Left lung (tissue), 14 donors: ENCODE measurements at places on chromosomes 12 and 14.

DNA sequence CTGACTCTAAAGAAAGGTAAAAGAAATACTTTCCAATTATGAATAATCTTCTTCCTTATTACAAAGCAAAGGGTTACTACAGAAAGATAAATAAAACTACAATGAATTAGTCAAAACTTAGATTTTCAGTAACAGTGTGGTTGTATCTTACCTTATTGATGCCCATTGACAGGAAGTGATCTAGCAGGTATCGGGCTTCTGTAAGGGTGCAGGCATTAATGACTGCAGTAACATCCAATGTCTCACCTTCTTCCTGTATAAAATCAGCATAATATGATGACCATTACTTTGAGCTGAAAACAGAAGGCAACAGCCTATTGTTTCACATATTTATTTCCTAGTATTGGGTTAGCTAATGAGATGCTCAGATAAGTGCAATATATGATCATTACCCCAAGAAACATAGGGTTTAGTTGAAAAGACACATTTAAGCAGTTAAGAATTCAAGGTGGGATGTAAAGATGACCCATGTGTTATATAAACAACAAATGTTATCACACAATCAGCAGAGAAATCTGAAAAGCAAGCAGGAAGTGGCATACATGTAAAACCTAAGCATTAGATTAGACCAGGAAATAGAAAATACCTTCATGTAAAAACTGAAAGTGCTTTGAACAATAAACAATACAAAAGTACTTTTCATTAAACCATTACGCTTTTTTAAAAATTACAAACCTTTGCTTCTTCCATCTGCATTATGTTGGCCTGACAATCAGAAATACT, 111.2 kb downstream of the KIF21A start:
- no peak for DNase-seq

- no peak for DNase-seq
Measured at GRCh38 chr12:29035112-29035511, 114.0 kb upstream of the FAR2 start.

GRCh38 chr14:38339696-38340095, 83.8 kb upstream of the CLEC14A start:
- no peak for DNase-seq

DNA sequence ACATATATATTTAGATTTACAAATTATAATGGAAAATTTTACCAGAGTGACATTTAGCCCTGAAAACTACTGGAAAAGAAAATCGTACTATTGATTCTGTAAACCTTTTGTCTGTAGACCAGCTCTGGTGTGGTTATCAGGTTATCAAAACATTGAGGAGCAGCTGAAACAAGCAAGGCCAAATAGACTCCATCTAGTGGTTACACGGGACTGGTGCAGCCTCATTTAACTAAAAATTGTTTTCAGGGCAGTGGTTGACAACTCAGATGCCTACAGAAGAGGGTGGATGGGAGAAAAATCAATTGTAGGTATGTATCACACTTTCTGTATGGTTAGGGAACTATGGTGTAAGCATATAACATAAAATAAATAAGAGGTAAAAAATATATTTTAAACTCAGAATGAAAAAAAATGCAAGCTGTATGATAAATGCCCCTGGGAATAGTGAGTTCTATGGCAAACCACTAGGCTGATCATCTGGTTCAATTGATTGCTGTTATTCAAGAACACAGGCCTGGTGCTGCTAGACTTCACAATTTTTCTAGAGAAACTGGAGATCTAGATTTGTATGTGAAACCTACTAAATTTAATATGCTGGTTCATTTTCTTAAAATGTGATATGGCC, 51.2 kb downstream of the ACSS3 start:
- DNase-seq: peak; percentile 14

DNA sequence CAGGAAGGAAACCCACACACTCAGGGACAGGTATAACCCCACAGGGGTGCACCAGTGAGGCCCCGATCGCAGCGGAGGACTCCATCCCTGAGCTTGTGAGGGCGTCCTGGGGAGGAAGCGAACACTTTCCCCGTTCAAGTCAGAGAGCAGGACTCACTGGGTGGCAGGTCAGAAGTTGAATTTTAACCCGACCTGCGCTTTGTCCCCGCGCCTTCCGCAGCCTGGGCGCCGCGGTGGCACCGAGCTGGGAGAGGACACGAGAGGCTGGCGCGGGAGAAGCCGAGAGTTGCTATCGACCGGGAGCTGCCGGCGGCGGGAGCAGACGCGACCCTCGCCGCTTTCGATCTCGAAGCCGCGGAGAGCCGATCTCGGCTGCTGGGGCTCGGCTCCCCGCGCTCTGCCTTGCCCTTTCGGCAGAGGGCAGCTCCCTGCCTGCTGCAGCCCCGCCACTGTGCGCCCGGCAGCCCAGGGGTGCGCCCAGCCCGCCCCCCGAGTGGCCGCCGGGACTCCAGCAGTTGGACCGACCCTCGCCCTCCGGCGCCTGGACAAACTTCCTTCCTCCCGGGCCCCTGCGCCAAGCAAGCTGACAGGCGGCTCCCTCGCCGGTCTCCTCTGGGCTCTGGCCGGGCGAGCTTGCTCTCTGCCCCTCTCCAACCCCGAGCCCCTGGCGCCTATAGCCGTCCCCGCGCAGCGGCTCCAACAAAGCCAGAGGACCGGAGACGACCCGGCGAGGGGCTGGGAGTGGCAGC, 918 bp downstream of the LIN7A start:
- DNase-seq: peak; percentile 91

DNA sequence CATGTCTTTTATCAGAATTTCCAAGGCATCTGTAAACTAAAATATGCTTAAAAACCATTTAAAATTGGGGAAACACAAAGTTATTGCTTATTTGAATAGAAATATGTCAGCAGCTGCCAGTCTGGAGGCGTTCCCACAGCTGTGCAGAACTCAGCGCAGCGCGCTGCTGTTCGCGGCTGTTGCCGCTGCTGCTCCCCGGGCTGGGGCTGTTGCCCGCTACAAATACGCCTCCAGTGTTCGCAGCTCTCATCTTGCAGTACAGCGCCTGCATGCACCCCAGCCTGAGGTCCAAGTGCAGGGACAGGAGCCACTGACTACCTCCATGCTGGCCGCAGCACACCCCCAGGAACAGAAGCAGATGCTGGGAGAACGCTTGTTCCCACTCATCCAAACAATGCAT, 216.2 kb downstream of the SLC16A7 start:
- no peak for DNase-seq

DNA sequence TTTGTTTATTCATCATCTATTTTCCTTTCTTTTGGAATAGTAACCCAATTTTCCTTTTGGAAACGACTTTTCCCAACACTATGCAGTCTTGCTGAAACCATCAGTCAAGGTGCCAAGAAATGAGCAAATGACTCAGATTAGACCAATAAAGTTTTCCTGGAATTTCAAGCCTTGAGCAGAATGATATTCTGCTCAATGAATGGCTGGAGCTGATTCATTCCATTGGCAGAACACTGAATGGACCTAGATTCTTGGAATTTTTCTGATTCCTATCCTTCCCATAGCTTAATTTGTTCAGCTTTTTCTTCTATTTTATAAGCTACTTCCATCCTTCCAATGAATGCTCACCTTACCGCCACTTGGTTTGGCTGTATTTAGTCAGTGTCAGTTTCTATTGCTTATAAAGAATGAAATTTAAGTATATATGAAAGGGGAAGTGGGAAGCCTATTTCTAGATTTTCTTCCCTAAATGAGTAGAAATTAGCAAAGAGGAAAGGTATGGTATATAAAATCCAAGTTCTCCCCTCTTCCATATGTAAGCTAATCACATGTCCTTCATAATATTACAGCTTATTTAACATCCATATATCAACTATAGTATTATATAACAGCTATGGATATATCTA, 89.0 kb downstream of the C14orf39 start:
- DNase-seq: no peak

- no peak for DNase-seq
Measured at GRCh38 chr14:68404146-68404527, 388.7 kb downstream of the ZFP36L1 start.

GRCh38 chr14:64556526-64556925, 6.8 kb downstream of the PPP1R36 start:
- DNase-seq: no peak

- no peak for DNase-seq
Measured at GRCh38 chr12:122856999-122857671, 21.9 kb downstream of the HIP1R start.

DNA sequence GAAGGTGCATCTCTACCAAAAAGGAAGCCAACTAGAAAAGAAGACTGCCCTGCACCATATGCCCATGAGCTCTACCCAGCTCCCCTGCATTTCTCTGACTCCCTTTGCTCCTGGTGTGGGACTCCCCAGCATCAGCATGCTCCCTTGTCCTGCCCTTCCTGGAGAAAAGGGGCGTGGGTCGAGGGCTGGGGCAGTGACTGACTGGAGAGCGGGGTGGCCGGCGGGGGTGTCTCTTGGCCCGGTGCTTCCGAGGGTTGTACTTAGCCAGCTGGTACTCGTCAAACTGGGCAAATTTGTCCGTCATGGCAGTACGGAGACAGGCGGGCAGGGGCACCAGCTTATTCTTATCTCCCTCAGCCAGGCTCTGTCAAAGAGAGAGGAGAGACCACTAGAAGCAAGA, 9.8 kb downstream of the TEP1 start:
- DNase-seq: no peak

- DNase-seq: no peak
Measured at GRCh38 chr12:123393747-123394146, 9.8 kb downstream of the KMT5A start.

DNA sequence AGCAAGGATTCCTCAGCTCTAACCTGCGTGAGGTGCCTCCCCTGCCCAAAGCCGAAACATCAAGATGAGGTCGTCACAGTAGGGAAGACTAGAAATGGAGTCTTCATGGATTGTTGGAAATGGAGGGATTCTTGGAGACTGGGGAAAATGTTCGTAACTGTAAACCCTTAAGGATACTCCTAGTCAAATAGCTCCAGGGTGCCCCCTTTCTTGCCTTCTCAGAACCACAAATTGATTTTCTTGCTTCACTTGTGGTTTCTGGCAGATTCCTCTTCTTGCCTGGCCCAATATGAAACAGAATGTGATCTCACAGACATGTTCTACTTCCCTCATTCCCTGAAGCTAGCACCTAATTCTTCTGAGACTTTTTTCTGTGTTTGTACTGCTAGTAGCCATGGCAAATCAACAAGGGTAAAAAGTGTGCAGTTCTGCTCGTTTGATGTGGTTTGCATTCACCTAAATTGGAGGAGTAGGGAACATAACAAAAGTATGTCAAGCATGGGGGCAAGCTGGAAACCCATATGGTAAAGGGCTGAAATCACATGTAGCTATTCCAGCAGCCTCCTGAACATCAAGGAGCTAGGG, 332.0 kb downstream of the PAWR start:
- DNase-seq: no peak

DNA sequence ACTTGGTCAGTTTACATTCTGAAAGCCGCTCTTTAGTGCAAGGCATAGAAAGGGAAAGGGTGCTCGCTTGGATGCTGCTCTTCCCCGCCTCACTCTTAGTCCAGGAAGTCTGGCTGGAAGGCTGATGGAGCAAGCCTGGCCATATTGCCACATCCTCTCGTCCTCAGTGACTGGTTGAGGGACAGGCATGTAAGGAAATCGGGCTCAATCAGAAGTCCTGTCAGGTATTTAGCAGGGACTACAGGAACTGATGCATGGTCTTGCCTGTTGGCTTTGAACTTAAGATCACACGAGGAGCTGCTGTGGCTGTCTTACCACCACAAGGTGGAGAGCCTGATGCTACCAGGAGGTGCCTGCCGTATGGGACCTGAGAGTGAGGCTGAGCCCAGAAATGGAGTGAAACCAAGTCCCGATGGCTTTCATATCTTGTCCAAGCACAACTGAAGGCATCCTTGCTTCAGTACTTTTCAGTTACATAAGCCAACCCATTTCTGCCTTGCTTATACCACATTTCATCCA, 10.7 kb upstream of the C12orf75 start:
- no peak for DNase-seq

DNA sequence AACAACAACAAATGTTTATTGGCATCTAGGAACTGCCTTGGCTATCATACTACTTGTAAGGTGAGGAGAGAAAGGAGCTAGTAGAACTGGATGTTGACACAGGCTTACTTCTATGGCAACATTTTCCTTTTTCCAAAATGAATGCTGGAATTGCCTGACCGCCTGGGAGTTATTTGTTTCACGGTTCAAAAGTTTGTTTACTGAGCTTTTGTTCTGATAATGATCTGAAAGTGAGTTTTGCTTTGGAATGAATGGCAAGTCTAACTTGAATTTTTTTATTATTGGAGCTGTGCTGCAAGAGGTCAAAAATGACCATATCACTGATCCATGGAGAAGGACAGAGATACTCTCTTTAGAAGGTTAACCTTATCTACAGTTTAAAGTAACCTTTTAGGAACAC, 183.5 kb upstream of the CAND1 start:
- no peak for DNase-seq

- no peak for DNase-seq
Measured at GRCh38 chr12:132354982-132355680, 25.7 kb upstream of the GALNT9 start.

GRCh38 chr12:120959111-120959878, 19.0 kb upstream of the HNF1A start:
- DNase-seq: no peak

GRCh38 chr12:53006810-53007309, 604 bp downstream of the EIF4B start:
- peak; percentile 81 for DNase-seq

DNA sequence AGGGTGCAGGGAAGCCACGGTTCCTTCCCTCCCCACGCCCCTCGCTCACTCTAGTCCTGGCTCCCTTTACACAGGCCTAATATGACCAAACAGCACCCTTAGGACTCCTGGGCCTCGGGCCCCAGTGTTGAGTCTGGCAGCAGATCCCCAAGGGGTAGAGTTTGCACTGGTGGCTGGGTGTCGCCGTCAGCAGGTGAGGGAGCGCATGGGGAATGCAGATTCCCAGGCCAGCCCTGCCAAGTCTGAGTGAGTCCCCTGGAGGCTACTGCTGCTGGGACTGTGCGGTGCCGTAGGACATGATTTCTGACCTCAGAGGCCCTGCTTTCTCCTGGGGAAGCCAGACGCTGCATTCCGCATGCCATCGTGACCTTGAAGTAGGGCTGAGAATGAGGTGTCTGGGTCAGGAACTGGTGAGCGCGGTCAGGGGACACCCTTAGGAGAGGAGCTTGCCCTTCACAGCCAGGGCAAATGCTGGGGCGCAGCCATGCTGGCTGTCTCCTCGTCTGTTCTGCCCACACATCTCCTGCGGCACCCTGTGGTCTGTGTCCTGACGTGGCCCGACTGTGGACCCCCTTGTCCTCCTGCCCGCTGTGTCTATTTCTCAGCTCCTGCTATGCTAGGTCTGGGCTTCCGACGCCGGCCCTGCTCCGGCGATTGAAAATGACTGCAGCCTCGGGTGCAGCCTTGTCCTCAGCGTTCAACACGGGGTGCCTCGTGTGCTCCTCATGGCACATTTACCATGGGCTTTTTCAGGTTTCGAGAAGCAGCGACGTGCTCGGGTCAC, 37.6 kb upstream of the PRMT8 start:
- DNase-seq: no peak

DNA sequence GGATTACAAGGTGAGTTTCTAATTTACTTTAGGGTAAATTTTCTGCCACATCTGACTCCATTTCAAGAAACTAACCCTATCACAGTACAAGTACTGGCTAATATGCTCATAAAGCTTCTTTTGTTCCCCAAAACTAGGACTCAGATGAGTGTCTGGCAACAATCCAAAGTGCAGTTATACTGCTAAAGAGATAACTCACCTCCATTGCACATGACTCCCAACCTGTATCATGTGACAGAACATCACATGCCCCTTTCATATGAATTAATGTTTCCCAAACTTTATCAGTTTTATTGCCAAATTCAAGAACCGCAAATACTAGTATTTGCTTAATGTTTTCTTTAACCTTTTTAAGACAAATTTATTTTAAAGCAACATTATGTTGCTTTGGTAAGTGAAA, 3.9 kb upstream of the PPP1R12A start:
- no peak for DNase-seq

- DNase-seq: no peak
Measured at GRCh38 chr12:113241191-113242025, 20.1 kb downstream of the TPCN1 start.
